NCI-H460 (cell line): ENCODE measurements at places on chromosomes 7 and 10.

DNA sequence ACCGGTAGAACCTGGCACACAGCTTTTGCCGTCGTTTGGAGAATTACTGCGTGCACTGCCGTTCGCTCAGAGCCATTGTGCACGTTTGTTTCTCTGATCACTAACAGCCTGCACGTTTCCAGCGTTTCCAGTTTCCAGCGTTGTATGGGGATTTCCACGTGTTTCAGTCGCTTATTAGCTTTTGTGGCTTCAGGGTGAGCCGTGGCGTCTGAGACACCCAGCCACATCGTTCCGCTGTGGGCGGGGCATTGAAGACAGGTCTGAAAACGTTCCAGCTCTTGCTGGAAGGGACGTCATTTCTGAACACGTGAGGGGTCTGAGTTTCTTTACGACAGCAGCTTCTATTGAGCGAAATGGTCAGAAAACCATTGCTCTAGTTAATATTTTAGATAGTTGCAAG is 164.8 kb downstream of the DNAJB6 start:
- DNase-seq: no peak

GRCh38 chr10:118506671-118507590 is 88.5 kb downstream of the PRLHR start:
- DNase-seq: no peak

DNA sequence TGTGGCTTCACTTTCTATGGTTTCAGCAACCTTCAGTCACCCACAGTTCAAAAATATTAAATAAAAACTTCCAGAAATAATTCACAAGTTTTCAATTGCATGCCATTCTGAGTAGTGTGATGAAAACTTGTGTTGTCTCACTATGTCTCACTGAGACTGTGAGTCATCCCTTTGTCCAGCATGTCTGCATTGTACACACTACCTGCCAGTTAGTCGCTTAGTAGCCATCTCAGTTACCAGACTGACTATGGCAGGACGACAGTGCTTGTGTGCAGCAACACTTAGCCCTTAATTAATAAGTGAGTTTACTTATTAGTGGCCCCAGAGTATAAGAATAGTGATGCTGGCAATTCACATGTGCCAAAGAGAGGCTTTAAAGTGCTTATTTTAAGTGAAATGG is 22.5 kb downstream of the CCDC186 start:
- DNase-seq: no peak

DNA sequence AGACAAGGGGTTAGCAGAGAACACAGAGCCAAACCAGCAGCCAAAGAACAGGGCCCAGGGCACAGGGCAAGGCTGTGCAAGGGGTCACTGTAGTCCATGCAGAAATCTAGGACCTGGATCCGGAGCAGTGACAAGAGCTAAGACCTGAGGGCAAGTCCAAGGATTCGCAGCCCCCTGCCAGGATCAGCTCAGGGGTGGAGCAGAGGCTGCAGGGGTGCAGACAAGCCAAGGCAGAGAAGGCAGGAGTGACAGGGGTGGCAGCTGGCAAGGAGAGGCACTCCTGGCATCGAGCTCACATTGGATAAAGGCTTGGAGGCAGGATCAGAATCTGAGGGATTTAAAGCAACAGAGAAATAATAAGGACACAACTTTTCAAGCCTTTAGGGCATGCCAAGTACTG is 80.7 kb upstream of the NANOS1 start:
- no peak for DNase-seq

- no peak for DNase-seq
These were observed 88.3 kb upstream of the ZNF32 start for GRCh38 chr10:43737003-43737402.

- no peak for DNase-seq
These were observed 57.0 kb upstream of the MTPN start for GRCh38 chr7:136034132-136034531.

- no peak for DNase-seq
These were observed 351.9 kb downstream of the CXCL12 start for GRCh38 chr10:44033008-44033407.

GRCh38 chr10:130941886-130942285 is 369.6 kb downstream of the TCERG1L start:
- no peak for DNase-seq

DNA sequence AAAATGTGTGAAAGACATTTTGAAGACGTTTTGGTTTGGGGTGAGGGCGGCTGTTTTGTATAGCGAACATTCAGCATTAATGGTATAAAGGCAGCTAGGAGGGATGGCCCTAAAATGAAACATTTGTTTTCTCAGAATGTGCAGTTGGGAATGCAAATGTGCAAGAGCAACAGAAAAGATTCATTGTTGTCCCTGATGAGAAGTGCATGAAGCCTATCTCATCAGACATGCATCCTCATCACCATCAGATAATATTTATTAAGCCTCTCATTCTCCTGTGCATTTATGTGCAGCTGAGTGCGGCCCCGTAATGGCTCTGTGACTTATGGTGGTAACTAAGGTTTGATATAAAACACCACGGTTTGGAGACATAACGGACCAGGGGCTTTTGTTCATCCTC is 199.5 kb downstream of the GFRA1 start:
- DNase-seq: no peak

DNA sequence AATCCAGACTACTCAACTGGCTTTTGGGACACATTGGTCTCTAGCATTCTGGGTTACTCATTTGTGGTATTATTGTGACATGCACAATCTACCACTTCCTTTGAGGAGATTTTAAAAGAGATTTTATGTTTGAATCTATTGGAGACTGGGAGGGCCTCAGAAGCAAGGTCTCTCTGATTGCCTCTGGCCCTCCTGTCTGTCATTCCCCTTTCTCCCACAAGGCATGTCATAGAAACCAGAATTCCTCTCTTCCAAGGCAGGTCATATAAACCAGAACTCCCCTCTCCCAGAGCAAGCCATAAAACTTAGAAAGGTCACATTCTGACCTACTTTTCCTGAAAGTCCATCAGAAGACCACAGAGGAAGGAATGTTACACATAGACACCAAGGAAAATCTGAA is 777.7 kb downstream of the PHTF2 start:
- DNase-seq: no peak

GRCh38 chr10:121613456-121613855 is 15.2 kb upstream of the FGFR2 start:
- DNase-seq: no peak

DNA sequence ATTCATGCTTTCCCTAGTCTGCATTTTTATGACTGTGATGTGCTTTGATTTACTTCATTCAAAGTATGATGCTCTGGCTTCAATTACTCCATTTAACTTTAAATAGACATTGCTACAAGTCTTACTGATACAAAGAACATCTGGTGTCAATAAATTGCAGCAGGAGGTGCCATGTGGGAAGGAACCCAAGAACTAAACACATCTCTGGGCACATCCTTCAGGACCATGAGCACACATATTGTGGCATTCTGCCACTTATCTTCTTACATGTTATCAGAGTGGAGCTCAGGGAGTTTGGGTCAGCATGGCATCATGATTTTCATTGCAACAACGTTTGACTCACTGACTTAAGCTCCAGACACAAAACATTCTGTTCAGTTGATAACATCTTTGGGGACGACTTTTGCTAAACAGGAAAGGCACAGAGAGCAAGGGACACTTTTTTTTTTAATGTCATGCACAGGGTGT is 227.0 kb downstream of the DKK1 start:
- DNase-seq: no peak

- no peak for DNase-seq
These were observed 5.3 kb downstream of the TMEM72 start for GRCh38 chr10:44916429-44916828.

DNA sequence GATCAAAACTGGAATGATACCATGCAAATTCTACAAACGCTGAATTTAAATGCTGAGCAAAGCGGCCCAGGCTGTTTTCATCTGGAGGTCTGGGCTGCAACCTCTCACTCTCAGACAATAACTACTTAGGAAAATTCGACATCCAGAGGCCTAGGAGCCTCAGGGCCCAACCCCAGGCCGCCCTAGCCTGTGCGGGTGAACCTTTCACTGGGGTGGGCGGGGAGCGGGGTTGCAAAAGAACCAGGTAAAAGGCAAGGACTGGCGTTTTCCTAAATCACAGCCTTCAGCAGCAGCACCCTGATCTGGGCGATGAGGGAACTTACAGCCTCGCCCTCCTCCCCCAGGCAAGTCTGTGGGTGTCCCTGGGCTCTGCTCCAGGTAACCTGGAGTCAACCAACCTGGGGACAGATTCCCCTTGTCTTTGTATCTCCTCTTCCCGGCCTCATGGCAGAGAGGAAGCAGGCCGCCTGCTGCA is 33.4 kb downstream of the CALML5 start:
- DNase-seq: no peak

DNA sequence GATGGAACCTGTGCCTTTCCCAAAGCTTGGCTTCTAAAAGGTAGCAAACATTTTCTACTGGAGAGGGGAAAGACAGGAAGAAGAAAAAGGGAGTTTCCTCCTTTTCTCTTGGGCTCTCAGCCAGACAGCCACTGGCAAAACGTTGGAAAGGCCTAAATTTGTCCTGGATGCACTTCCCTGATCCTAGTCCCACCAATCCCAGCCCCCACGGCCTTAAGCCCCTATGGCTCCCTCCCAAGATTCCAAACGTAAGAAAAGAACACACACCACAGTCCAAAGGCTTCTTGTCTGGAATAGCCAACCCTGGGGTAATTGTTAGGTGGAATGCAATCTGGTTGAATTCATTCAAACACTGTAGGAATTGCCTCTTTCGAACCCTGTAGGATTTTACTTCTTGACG is 959 bp upstream of the TLX1 start:
- no peak for DNase-seq

DNA sequence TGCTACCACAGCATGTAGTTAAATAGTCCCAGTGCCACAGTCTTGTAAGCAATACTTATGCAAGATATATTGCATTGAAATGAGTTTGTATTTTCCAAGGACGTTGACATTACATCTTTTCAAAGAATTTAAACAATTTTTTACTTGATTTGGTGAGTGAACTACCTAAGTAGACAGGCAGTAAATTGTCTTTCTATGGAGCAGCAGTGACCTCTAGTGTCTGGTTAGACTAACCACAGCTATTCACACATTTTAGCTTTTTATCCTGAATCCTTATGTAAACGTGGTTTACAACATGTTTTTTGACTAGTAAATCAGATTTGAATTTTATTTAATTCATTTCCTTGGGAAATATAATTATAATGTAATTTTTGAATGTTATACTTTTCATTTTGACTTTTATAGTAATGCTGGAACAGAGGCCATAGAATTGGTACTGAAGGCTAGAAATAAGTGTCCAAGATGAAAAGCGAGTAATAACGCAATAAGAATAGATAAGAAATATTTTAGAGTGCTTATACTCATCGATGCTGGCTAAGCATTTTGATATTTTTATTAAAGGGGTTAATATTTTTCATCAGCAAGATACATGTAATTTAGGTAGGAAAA is 5.6 kb downstream of the LRRTM3 start:
- DNase-seq: peak; percentile 66

DNA sequence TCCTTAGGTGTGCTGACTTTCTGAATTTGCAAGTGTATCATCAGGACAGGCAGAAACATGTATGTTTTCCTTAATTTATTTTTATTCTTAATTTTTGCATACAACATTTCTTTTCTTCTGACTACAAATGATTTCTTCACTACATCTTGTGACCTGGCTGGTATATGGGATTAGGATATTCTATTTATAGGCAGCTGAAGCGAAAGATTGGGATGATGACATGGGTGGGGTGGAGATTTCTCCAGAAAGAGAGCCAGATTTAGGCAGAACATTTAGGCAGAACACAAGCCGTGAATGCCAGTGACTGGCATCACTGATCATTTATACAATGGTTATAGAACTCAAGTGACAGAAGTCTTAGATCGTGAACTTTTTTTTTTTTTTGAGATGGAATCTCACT is 256.7 kb downstream of the KLF6 start:
- DNase-seq: no peak

- no peak for DNase-seq
These were observed 179.2 kb downstream of the RELN start for GRCh38 chr7:103810112-103810744.

GRCh38 chr10:28680358-28680752 is 3.0 kb downstream of the BAMBI start:
- no peak for DNase-seq

DNA sequence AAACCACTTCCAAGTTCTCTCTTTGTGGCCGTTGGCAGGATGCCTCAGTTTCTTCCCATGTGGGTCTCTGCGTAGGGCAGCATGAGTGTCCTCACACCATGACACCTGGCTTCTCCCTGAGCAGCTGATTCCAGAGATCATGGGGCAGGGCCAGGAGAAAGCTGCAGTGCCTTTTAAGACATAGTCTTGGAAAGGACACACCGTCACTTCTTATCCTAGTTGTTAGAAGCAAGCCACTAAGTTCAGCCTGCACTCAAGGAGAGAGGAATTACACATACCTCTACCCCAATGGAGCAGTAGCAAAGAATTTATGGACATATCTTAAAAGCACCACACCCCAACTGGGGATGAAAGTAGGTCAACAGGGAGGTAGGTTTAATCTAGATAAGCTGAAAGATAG is 16.4 kb downstream of the NODAL start:
- no peak for DNase-seq
